ENCODE measurements at places on chromosomes 4 and X.
A peak's percentile ranks its signal among the peaks of the same experiment; 100 is the strongest.

- no peak for DNase-seq
Measured at GRCh38 chr4:38360201-38360600, 303.8 kb upstream of the KLF3 start.

GRCh38 chrX:121254336-121254735 lies 206.9 kb downstream of the GLUD2 start:
- no peak for DNase-seq

GRCh38 chrX:126489116-126489695 lies 63.4 kb downstream of the DCAF12L1 start:
- DNase-seq, result no peak

GRCh38 chr4:116438417-116438816 lies 647.0 kb downstream of the TRAM1L1 start:
- no peak for DNase-seq

DNA sequence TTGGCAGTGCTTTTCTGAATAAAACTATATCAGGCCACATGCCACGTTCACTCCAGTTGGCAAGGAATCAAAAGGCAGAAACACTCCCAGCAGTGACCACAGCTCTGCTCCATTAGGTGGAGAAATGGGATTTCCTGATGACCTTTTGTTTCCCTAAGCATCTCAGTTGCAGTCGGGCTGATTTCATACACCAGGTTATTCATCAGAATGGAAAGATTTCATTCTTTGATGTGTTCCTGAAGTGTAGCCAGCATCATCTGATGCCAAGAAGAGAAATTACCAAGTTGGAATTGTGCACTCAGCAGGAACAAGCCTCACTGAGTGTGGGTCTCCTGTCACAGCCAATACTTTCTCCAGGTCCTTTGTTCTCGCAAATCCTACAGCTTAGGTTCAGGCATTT lies 193.7 kb downstream of the SPATA18 start:
- no peak for DNase-seq

DNA sequence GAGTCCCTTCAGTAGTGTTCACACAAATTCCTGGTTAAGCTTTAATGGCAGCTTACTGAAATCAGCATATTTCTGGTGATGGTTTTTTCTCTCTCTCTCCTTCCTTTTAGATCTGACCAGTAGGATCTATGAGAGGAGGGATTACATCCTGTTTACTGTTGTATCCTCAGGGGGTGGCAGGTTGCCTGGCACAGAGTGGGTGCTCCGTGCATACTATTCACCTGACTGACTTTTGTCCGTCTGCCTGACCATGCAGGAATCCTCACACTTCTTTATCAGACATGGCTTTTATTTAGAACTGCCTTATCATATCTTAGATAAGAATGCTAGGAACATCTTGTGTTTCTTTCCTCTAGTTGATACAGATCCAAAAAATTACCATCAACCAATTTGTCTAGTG lies 29.6 kb downstream of the MCUB start:
- no peak for DNase-seq

GRCh38 chr4:10063544-10064300 lies 42.4 kb upstream of the SLC2A9 start:
- DNase-seq, result no peak

DNA sequence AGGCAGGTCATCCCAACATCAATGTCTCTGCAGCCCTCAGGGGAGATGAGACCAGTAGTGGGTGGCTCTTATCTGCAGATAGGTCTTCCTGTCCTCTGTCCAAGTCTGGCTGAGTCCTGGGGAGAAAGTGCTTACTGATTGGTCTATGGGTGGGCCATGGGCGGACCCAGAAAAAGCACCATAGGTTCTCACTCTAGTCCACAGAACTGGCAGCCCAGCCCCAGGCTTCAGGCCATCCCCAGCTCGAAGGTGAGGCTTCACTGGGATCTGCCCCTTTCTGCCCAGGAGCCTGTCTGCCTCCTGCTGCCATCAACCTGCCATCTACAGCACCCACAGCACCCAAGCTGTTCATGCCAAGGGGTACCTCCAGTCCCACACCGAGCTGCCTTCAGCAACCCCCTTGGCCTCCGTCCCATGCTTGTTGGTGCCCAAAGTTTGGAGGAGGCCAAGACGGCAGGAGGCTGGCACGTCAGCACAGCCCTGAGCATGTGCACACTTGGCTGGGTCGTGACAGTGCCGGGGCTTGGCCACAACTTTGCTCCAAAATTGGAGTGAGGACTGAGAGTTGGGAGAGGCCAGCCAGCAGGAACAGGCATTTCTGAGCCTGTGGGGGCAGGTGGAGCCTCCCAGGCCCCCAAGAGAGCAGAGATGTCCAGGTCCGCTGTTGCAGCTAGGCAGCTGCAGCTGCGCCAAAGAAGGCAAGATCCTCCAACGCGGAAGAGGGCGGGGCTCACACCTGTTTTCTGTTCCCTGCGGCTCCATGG lies 99.6 kb downstream of the IQCM start:
- DNase-seq, result no peak

- DNase-seq, result no peak
Measured at GRCh38 chrX:104913348-104913747, 307.1 kb downstream of the TEX13A start.

- DNase-seq, result peak; percentile 0
Measured at GRCh38 chr4:157509341-157509740, 288.8 kb downstream of the GRIA2 start.

GRCh38 chr4:107423677-107424405 lies 296.2 kb downstream of the PAPSS1 start:
- no peak for DNase-seq

DNA sequence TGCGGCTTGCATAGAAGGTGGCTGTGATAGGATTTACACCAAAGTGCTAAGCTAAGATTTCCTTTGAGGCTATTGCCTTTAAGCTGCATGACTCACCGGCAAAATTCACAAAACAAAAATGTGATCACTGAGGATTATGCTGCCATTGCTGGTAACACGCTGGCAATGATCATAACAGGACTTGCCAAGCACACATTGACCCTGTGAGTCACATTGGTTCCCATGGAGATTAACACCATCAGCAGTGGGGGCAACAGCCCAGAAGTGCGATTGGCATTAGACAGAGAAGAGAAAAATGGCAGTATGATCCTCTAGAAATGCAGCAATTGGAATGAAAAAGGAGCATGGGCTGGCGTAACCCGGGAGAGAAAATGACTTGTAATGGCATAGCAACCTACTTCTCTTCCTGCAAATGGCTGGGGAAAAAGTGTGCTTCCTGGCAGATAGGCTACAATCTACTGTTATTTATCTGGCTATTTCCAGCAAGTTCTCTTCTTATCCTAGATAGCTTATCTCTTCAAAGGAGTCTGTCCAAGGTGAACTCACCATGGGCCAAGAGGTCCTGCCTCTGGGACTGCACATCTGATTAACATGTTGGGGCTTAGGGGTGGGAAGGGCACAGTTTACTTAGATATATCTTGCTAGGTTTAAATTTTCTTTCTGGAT lies 314.2 kb upstream of the IGFBP7 start:
- peak; percentile 7 for DNase-seq

GRCh38 chr4:109294468-109295020 lies 7.9 kb downstream of the COL25A1 start:
- DNase-seq, result no peak

- DNase-seq, result peak; percentile 59
Measured at GRCh38 chr4:83639849-83640493, 104.1 kb downstream of the GPAT3 start.

DNA sequence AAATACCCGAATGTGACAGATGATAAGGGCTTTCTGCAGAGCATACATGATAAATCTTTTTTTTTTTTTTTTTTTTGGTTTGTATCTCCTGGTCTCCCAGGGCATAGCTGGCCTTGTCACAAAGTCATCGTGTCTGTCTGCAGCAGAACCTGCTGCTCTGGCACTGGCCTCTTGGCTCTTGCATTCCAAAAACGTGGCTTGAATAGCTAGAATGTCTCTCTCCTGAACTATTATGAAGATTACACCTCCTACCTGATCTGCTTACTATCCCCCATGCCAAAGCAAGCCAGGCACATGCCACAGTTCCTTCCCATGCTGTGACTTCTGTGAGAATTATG lies 50.4 kb upstream of the SCRG1 start:
- no peak for DNase-seq

DNA sequence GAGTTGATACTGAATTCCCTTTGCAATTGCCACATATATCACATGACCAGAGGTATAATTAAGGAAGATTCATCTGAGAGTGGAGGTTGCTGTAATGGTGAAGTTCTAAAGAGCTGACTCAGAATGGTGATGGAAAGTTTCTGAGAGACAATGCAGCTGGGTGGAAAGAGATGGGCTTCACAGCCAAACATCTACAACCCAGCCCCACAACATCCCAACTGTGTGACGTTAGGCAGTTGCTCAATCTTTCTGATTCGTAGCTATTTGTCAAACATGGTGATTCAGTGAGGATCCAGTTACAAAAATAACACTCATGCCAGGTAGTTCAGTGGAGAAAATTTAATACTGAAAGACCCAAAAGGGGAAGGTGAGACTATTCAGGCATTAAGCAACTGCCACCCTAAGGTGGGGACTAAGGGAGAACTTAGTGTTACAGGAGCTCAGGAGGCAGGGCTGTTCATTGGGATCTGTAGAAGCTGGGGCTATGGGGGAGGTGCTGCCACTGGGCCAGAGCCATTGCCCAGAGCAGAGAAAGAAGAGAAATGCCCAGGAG lies 6.9 kb upstream of the AFF1 start:
- DNase-seq, result no peak

DNA sequence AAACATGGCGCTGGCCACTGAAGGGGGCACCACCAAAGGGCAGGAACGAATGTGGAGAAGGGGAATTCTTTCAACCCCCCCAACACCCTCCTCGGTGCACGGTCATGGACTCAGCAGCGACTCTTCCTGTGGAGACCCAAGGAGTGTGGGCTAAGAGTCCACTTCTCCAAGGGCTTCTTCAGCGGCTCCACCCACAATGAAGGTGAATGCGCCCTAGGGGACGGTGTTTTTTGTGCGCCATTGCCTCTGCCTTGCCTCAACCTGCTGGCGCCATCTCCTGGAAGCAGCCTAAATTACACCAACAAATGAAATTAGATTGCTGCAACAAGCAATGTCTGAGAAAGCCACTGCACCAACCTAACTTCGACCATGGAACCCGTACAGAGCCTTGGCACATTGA lies 169.2 kb upstream of the MAGEB18 start:
- peak; percentile 19 for DNase-seq
